ENCODE measurements at places on chromosomes 4 and X.

- DNase-seq: no peak
- no peak overlapping the region for H3K4me3 ChIP-seq
- no peak overlapping the region for H3K27ac ChIP-seq
- H3K27me3 ChIP-seq: no peaks in the 10 kb centered on the region
- no peaks in the 10 kb centered on the region for H3K36me3 ChIP-seq
- peaks cover 2% of the 10 kb centered on the region for H3K4me1 ChIP-seq
Observed at GRCh38 chr4:93748373-93749291, 79.9 kb upstream of the ATOH1 start.

- no peak for DNase-seq
- H3K27ac ChIP-seq: no peak overlapping the region
- H3K4me3 ChIP-seq: no peak overlapping the region
- no peaks in the 10 kb centered on the region for H3K36me3 ChIP-seq
Observed at GRCh38 chr4:183876268-183876934, 28.7 kb upstream of the STOX2 start.

DNA sequence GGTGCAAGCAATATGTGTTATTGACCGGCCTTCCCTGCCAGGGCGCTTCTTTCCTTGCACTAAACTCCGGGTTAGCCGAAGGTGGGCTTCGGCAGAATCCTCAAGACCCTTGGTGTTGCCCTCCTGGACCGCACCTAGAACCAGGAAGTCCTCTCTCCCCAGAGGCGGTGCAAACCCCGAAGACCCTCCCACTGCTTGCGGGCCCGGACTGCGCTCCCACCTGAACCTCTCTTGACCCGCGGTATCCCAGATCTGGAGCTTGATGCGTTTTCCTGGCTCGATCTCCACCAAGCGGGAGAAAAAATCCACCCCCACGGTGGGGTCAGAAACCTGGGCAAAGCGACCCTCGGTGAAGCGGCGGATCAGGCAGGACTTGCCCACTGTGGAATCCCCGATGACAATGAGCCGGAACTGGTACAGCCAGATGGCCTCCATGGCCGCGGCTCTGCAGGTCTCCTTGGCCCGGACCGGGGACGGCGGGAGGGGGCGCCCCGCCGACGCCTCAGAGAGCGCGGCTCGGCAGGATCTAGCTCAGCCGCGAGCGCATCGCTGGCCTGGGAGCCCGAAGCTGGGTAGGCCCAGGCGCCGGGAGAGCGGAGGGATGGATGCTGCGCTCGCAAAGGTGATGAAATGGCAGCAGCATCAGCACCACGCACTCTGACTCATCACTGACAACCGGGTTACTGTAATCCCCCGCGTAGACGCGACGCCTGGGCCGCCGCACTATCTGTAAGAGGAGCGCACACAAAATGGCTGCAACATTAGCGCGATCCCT, at the start of gene RAB39B:
RAB39B (minus strand) TSS at position 638 of the 775 bp plus-strand sequence; CDS start at position 435, 203 bp downstream.
- H3K4me3 ChIP-seq: peak within 1 kb of the TSS; percentile 84
- DNase-seq: peak; percentile 34
- peaks cover 7% of the 10 kb centered on the region for H3K4me1 ChIP-seq
- no peaks in the 10 kb centered on the region for H3K27me3 ChIP-seq

- DNase-seq: no peak
- peaks cover 4% of the 10 kb centered on the region for H3K27me3 ChIP-seq
- no peak overlapping the region for H3K4me3 ChIP-seq
- no peak overlapping the region for H3K27ac ChIP-seq
- H3K4me1 ChIP-seq: no peaks in the 10 kb centered on the region
Observed at GRCh38 chrX:68534691-68535090, 35.8 kb downstream of the YIPF6 start.
